A549 treated with AZD2906 at 1 μM for 4 hours (cell line): ENCODE measurements at places on chromosomes 5 and 9. TPM values are rescaled to one million over a fixed set of nuclear protein-coding genes. Genes with fewer than 3 reads are reported as not detected.

Gene CDH12
- not detected in 5 replicates for total RNA-seq

Gene CAMK2A
- total RNA-seq = 0.56 to 0.80 TPM (median 0.69 TPM) in 5 replicates

Gene SH3GL2
- 0.06 to 0.41 TPM (median 0.07 TPM) in 5 replicates for total RNA-seq

Gene CDH9
- total RNA-seq = not detected in 5 replicates

Gene TARS1
- 118 to 159 TPM (median 124 TPM) in 5 replicates for total RNA-seq
